ENCODE measurements at places on chromosomes 1 and 21.

DNA sequence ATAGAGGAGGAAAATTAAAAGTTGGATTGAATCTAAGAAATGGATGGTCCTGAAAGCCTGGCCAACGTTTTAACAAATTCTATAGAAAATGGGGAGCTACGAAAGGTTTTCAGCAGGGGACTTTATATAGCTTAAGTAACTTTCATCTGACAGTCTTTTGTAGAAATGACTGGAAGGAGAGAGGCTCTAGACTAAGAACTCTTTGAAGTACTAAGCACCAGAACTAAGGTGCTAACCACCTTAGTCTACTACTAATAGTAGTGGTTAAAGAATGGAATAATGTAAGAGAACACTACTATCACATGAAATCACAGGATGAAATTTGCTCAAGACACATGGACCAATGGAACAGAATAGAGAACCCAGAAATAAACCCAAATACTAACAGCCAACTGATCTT, 126.1 kb downstream of the DENND1B start:
- DNase-seq: no peak

DNA sequence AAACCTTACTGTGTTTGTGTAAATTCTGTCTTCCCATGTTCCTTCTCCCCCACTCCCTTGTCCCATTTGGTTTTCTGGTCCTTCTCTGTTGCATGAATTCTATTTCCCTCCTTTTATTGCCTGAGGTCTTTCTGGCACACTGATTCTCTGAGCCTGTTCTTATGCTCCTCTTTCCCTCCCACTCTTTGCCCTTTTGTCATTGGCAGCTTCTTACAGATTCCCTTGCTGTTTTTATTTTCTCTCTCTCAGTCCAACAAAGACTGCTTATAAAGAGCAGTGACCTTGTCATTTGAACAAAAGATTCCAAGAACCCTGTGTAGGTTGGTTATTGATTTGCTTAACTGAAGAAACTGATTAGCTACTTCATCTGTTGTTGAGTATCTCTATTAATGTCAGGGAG, 49.7 kb downstream of the GPR52 start:
- no peak for DNase-seq

DNA sequence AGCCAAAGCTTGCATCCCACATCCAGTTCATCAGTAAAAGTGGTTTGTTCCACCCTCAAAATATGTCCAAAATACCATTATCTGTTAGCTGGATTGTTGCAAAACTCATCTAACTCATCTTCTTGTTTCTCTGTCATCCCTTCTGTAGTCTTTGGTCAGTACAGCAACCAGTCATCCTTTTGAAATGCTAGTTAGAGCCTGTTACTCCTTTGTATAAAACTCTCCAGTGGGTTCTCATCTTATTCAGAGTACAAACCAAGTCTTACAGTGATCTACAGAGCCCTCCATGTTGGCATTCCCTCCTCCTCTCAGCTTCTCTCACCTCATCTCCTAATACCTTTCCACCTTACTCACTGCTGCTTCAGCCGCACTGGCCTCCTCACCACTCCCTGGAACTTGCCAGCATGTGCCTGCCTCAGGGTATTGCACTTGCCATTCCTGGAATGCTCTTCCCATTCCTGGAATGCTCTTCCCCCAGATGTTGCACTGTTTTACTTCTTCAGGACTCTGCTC, 70.6 kb downstream of the LAMC1 start:
- DNase-seq: peak; percentile 84

GRCh38 chr1:97942161-97943123, 21.6 kb upstream of the DPYD start:
- no peak for DNase-seq

DNA sequence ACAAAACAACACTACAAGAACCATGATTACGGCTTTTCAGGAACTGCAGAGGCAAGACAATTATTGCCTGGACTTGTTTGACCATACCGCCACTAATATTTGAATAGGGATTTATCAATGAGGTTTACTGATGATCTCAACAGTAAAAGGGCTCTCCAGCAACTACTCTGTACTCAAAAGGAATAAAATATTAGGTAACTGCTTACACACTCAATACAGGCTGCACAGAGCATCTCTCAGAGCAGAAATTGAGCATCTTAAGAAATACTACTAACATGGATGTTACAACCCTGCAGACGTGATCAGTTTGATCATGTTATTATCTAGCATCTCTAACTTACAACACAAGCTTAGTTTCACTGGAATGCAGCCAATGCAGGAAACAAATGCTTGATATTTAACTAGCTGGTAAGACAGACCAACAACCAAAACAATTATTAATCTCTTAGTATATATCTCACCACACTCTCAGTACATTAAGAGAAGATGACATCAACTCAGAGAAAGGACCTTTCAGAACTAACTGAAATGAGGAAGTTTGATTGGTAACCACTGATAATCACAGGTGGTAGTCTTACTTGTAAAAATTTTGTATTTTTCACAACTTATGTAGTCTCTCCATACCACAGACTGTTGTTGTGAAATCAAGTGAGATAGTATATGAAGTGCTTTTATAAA, 52.2 kb downstream of the PUM1 start:
- no peak for DNase-seq

DNA sequence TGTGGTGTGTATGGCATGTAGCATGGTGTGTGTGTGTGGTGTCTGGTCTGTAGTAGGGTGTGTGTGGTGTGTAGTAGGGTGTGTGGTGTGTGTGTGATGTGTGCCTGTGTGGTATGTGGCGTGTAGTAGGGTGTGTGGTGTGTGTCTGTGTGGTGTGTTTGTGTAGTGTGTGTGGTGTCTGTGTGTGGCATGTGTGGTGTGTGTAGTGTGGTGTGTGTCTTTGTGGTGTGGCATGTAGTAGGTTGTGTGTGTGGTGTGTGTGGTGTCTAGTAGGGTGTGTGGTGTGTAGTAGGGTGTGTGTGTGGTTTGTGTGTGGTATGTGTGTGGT, 85.5 kb downstream of the SYT2 start:
- DNase-seq: no peak
